Panc1 (cell line): ENCODE measurements at places on chromosomes 7 and 10. TPM values are rescaled to one million over a fixed set of nuclear protein-coding genes. Genes with fewer than 3 reads are reported as not detected.

GRCh38 chr7:88638583-88638982 lies 120.9 kb upstream of the ZNF804B start:
- no peaks in the 10 kb centered on the region for H3K4me1 ChIP-seq
- H3K36me3 ChIP-seq = no peaks in the 10 kb centered on the region; the same call in 1 of the 2 replicates
- no peak overlapping the region for H3K27ac ChIP-seq
- no peaks in the 10 kb centered on the region for H3K27me3 ChIP-seq
- DNase-seq = no peak
- H3K4me3 ChIP-seq = no peak overlapping the region

DNA sequence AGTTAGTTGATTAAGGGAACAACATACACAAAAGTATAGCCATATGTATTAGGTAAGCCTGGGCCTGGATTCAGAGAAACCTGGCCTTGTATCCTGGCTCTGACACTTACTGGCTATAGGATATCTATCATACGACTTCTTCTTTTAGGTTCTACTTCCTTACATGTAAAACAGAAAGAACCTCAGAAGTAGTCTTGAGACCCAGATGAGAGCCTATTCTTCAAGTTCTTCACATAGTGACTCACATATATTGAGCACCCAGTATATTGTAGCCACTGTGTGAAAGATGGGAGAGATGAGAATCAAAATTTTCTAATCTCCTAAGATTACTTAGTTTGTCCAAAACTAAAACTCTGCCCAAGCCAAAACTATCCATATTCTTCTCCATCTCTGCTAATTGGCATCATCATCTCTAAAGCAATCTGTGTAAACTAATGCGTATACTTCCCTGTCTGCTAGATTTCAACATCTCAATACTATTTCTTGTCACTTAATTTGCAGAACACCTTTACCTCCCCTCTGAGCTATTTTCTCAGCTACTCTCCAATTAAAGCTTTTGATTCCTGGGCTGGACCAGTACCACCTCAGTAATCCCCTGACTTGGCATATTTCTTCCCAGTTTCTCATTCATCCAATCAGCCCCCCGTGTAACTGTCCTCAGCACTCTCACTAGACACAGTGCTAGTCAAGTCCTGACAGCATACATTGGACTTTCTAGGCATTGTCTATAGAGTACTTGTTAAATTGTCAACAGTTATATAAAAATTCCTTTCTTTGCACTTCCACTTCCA lies 53.5 kb upstream of the MET start:
- H3K27me3 ChIP-seq = no peaks in the 10 kb centered on the region
- H3K4me3 ChIP-seq = no peak overlapping the region
- no peaks in the 10 kb centered on the region for H3K36me3 ChIP-seq
- H3K27ac ChIP-seq = no peak overlapping the region; the same call in 1 of the 2 replicates

- no peaks in the 10 kb centered on the region for H3K27me3 ChIP-seq
- H3K27ac ChIP-seq = no peak overlapping the region
- H3K4me3 ChIP-seq = no peak overlapping the region
- DNase-seq = no peak
- H3K36me3 ChIP-seq = no peaks in the 10 kb centered on the region
These were observed 45.1 kb upstream of the ODAD2 start for GRCh38 chr10:28043941-28044340.

GRCh38 chr7:77989981-77990566 lies 191.5 kb downstream of the PHTF2 start:
- H3K27me3 ChIP-seq = no peaks in the 10 kb centered on the region; the same call in 1 of the 2 replicates
- H3K27ac ChIP-seq = no peak overlapping the region
- no peak for DNase-seq
- H3K4me3 ChIP-seq = no peak overlapping the region
- no peaks in the 10 kb centered on the region for H3K4me1 ChIP-seq

DNA sequence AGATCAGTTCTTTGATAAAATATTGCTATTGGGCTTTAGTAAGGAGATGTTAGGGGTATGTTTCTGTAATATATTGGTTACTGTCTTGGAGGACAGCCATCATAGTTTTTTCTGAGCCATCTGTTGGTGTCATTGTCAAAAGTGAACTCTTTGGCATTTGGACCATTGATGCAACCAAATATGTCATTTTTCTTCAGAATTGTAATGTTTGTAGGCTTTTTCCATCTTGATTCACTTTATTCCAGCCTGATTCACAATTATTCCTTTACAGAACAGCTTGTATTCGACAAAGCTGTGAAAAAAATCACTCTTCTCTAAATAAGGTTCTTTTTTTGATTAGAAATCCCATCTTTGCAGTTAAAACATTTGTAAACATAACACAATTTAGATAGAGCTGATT lies 37.4 kb downstream of the SMNDC1 start:
- H3K4me3 ChIP-seq = no peak overlapping the region
- H3K4me1 ChIP-seq = no peaks in the 10 kb centered on the region
- H3K27ac ChIP-seq = no peak overlapping the region

Gene EVX1
- 0.10 TPM for total RNA-seq

Gene GPR158
- 0.64 TPM for total RNA-seq

Gene TUBB8
- 0.08 TPM for total RNA-seq

Gene GOLGA7B
- 1.5 TPM for total RNA-seq
